ENCODE measurements at places on chromosomes 7 and 10.

- no peak for DNase-seq
These were observed 38.0 kb downstream of the GAD2 start for GRCh38 chr10:26254616-26255015.

- DNase-seq = no peak
These were observed 97.6 kb downstream of the SUGCT start for GRCh38 chr7:40232242-40232893.

GRCh38 chr10:72503241-72503640 is 122.6 kb downstream of the MICU1 start:
- DNase-seq = no peak

- DNase-seq = no peak
These were observed 179.0 kb downstream of the POM121L12 start for GRCh38 chr7:53214463-53214862.

DNA sequence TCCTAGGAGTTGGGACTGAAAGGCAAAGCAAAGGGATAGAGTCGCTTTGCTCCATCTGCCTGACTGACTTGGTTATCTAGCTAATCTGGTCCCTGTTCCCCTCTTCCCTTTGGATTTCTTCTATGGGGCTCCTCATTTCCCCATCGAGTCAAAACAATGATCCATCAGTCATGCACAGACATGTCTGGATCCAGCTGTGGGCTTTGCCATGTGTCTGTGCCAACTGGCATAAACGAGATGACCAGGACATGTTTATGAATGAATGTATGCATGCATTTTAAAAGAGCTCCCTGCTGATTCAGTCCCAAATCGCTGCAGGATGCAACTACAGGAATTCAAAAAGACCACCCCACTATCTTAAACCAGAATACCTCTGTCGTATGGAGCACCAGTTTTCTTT is 122.0 kb downstream of the ARL4A start:
- DNase-seq = no peak

GRCh38 chr7:75818472-75818871 is 4.9 kb upstream of the CCL24 start:
- no peak for DNase-seq

DNA sequence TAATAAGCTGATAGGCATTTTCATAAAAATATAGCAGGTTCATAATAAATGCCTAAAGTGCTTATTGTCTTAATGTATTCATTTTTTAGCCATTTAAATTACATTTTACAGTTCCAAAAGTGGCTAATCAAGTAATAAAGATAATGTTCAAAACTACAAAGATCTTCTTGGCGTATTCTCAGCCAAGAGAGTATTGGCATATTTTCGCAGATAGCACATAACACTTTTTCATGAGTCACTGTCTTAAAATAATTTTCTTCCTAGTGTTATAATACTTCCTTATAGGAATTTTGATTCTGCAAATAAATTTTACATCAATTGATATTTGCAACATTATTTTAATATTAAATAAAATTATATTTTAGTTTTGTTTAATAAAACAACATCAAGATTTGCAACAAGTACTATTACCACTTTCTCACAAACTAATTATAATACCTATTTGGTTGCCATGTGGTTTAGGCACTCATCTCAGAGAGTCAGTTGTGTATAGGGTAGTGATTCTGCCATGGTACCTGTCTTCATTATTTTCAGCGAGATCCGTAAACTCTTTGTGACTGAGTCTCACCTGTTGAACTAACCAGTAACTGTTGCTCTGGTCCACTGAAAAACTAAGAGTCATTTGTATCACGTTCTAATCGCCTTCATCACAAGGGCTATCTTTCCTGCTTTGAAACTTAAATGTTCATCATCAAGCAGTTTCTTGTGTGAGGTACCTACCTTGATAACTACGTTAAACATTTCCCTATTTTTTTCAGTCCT is 152.5 kb upstream of the AKR1E2 start:
- DNase-seq = no peak

- no peak for DNase-seq
These were observed 4.5 kb upstream of the EMX2 start for GRCh38 chr10:117537904-117538524.

DNA sequence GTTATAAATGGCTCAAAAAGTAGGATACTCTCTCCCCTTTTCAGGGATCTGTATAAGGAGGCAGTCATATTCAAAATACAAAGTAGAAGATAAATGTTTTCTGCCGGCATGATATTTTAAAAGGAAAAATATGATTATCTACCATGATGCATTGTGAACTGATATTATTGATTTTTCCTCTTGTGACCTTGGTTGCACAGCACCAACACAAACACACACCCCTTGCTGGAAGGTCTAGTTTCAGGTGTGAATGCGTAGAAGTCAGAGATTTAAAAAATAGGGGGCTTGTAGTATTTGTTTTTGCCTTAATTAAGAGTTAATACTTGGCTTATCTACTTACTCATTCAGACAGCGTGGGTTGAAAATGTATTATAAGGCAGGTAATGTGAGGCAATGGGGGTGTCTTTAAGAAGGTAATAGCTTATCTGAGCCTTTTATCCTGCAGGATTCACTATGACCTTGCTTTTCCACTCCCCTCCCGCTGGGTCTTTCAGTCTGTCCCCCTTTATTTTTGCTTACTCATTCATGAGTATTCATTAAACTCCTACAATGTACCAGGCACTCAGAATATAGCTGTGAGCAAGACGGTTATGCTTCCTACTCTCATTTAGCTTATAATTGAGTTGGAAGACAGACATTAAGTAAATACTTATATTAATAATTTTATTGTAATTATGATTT is 390.6 kb downstream of the SDK1 start:
- DNase-seq = no peak

DNA sequence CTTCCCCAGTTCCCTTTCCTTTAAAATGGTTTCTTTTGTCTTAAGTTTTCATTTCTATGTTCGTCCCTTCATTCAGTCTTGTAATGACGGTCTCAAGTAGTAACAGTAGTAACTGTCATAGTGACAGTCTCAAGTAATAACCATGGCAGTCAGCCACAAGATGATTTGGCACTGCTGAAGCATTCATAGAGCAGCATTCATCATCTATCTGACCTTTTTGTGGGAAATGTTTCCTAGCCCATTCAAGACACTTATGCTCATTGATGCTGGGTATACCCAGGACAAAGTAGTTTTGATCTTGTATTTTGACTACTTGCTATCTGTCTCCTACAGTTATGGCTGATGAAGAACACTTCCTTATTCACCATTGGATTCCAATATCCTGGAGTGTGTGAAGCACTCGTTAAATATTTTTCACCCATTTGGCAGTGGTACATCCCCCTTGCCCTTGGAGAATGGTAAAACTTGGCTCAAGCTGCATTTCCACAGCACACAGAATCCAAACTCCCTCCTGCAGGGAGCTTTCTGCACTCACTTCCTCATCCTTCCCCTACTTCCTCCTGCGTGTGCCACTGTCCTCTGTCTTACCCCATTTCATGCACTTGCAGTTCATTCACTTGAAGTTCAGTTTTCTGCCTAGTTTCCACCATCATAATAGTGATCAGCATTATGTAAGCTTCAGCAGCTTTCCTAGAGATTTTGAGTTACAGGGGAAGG is 19.0 kb downstream of the GIMAP4 start:
- DNase-seq = no peak

GRCh38 chr10:69734797-69735468 is 66.8 kb upstream of the COL13A1 start:
- no peak for DNase-seq

- no peak for DNase-seq
These were observed 19.4 kb downstream of the GATA3 start for GRCh38 chr10:8073691-8074416.

DNA sequence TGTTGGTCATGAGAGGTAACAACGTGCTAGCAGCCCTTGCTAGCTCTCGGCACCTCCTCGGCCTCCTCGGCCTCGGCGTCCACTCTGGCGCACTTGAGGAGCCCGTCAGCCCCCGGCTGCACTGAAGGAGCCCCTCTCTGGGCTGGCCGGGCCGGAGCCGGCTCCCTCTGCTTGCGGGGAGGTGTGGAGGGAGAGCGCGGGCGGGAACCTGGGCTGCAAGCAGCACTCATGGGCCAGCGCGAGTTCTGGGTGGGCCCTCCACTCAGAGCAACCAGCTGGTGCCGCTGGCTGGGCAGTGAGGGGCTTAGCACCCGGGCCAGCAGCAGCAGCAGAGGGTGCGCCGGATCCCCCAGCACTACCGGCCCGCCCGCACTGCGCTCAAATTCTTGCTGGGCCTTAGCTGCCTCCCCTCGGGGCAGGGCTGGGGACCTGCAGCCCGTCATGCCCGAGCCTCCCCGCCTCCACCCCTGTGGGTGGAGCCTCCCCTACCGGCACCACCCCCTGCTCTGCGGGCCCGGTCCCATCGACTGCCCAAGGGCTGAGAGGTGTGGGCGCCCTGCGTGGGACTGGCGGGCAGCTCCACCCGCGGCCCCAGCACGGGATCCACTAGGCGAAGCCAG is 96.1 kb downstream of the PAXIP1 start:
- DNase-seq = no peak

GRCh38 chr7:30450240-30450982 is 28.2 kb downstream of the NOD1 start:
- DNase-seq = no peak

- no peak for DNase-seq
These were observed 78.8 kb downstream of the WDFY4 start for GRCh38 chr10:48763403-48763965.

GRCh38 chr7:55271069-55271626 is 94.0 kb upstream of the LANCL2 start:
- DNase-seq = no peak

GRCh38 chr7:18407385-18407784 is 88.2 kb upstream of the HDAC9 start:
- DNase-seq = no peak

- DNase-seq = no peak
These were observed 551.0 kb upstream of the ZWINT start for GRCh38 chr10:56912043-56912442.

DNA sequence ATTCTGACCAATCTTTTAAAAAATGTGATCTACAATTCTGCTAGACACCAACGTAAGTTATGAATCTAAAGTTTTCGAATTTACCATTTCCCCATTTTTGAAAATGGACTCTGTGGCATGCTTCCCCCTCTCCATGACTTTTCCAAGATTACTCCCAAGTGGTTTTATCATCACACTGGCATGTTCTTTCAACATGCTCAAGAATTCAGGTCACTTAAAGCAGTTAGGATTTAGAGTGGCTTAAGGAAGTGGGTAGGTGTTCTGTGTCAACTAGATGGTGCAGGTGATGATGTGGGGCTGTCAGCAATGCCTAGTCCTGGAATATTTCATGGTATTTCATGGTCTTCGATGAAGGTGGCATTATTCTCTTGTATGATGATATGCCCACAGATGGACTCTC is 164.0 kb upstream of the ASAH2 start:
- DNase-seq = no peak

GRCh38 chr10:76255241-76255640 is 823.8 kb downstream of the LRMDA start:
- DNase-seq = no peak

- no peak for DNase-seq
These were observed 84.5 kb downstream of the AOAH start for GRCh38 chr7:36639826-36640225.

- no peak for DNase-seq
These were observed 85.4 kb downstream of the CDK6 start for GRCh38 chr7:92750946-92751345.

- DNase-seq = no peak
These were observed 124.3 kb downstream of the NRCAM start for GRCh38 chr7:108331971-108332370.

- DNase-seq = no peak
These were observed 18.5 kb upstream of the CFAP46 start for GRCh38 chr10:132960631-132961419.

- no peak for DNase-seq
These were observed 500.1 kb upstream of the ZMIZ1 start for GRCh38 chr10:78568620-78569019.

- no peak for DNase-seq
These were observed 69.3 kb downstream of the AP3M1 start for GRCh38 chr10:74081192-74081803.

DNA sequence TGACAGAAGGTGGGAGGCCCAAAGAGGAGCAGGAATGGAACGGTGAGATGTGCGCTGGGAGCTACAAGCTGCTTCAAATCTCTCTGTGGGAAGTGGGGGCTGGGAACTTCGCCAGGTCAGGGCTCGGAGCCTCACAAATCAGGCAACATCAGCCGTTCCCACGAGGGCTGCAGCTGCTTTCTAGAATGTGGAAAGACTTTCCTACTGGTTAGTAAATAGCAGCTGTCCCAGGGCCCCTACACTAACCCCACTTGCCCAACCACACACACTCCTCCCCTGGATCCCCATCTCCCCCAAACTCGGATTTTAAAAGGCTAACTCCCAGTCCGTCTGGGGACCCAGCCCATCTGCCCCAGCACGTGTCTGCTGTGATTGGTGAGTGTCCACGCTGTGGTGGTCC is 40.6 kb upstream of the PITRM1 start:
- no peak for DNase-seq

DNA sequence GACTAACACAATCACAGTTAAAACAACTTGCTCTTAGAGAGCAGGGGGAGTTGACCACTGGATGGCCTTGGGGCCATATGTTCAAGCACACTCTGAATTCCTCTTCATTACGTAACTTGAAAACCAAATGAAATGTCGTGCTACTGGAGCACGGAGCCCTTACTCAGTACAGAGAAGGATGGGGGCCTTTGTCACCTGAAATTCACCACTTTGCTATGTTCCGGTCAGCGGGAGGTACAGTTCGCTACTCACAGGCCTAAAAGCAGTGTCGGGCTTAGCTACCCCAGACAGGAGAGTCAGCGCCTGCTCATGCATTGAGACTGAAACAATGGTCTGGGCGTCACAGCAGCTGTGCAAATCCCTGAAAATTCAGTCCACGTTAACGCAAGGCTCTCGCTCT is 39.6 kb downstream of the GLI3 start:
- no peak for DNase-seq

DNA sequence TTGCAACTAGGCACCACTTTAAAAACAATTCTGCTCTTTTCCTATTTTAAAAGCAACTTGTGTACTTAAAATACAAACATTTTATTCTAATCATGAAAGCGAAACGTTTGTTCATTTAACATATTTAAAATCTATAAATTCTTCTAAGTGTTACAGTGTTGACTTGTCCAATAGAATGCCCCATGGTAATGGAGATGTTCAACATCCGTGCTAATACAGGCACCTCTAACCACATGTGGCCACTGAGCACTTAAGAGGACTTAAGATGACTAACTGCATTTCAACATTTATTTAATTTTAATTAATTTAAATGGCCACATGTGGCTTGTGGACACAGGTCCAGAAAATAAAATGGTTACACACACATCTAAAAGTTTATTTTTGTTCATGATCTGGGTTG is 115.1 kb downstream of the TPK1 start:
- DNase-seq = no peak

GRCh38 chr10:70315815-70316214 is 32.0 kb upstream of the NPFFR1 start:
- DNase-seq = no peak

GRCh38 chr7:135648235-135648634 is 14.1 kb upstream of the STMP1 start:
- DNase-seq = no peak

Measured in NCI-H2107 (cell line).